ENCODE measurements at places on chromosomes 16 and 17.

GRCh38 chr16:12086822-12087221 lies 110.3 kb downstream of the SNX29 start:
- no peak for DNase-seq

DNA sequence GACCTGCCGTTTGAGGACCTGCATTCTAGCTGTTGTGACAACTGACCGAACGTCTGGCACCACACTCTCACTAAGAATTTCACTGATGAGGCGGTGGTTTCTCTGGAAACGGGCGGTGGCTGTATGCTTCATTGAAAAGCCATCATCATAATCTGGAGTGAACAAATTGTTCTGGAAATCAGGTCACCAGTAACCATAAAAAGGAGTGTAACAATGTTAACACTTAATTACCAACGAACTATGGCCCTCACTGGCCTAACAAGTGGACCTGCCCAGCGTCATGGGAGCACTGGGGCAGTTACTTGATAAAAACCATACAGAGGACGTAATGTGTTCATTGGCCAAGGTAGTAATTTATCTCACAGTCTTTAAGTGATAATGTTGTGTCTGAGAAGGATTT lies 15.4 kb downstream of the SMARCE1 start:
- DNase-seq: no peak

GRCh38 chr17:75826561-75827307 lies 17.5 kb downstream of the UNC13D start:
- DNase-seq: no peak

DNA sequence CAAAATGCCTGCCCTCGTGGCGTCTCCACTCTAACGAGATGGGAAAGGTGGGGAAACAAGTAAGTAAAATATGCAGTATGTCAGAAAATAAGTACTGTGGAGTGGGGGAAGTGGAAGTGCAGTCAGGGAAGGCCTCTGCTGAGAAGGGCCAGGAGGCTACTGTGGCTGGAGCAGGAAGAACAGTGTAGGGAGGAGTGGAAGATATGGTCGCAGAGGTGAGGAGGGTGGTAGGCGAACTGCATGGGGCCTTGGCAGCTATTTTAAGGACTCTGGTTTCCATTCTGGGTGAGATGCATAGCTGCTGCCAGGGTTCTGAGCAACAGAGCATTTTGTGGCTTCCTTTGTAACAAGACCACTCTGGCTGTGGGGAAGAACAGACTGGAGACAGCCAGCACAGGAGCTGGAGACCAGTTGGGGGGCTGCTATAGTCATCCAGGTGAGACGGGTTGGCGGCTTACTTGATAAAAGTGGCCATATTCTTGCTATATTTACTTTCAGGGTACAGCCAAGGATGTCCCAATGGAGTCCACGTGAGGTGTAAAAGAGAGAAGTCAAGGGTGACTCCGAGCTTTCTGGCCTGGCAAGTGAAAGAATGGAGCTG lies 42.6 kb downstream of the CYTH1 start:
- no peak for DNase-seq

DNA sequence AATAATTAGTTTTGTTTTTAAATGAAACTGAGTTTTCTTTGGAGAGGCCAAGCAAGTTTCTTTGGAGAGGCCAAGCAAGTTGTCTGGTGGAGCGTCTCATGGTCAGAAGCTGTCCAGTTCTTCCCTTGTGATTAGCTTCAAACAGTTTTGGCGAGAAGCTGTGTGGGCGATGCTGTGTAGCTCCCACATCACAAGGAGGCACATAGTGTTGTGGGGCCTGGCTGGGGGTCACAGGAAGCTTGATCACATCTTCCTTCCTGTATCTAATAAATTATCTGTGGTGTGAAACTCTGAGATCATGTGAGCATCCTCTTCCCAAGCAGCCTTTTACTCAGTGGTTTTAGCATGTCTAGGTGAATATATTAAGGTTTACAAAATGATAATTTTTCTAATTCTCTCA lies 33.9 kb downstream of the SPECC1 start:
- DNase-seq: no peak

- DNase-seq: no peak
These were observed 14.9 kb downstream of the ENPP7 start for GRCh38 chr17:79745641-79746105.

GRCh38 chr16:85863384-85863774 lies 35.6 kb upstream of the IRF8 start:
- DNase-seq: no peak

- no peak for DNase-seq
These were observed 17.1 kb upstream of the CCR7 start for GRCh38 chr17:40582328-40582901.

- DNase-seq: no peak
These were observed 49.7 kb downstream of the ACSM1 start for GRCh38 chr16:20647736-20648135.
